ENCODE measurements at places on chromosomes 5 and 9.

DNA sequence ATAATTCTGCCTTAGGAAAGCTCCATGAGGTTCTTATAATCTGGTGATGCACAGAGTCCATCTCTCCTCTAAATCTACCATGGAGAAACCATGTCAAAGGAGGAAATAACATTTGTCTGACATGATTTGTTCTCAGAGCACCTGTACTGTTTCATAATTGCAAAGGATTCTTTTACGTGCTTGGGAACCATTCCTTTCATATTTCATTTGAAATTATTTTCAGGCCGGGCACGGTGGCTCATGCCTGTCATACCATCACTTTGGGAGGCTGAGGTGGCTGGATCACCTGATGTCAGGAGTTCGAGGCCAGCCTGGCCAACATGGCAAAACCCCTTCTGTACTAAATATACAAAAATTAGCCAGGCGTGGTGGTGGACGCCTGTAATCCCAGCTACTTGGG, 65.4 kb downstream of the UGCG start:
- no peak for DNase-seq

DNA sequence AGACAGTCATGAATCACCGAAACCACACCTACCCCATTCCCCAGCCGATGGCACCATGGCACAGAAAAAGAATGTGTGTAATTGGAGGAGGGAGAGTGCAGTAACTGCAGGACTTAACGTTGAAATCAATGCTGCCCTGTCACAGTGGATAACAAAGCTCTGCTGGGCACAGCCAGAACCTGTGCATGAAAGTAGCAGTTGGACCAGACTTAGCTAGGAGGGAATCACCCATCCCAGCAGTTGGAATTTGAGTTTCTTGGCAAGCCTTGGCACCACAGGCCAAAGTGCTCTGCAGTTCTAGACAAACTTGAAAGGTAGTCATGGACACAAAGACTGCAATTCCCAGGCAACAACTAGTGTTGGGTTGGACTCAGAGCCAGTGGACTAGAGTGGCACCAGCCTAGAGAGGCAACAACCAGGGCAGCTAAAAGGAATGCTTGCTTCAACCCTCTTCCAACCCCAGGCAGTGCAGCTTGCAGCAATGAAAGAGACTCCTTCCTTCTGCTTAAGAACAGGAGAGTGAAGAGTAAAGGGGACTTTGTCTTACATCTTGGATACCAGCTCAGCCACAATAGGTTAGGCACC, 19.1 kb downstream of the TMEM232 start:
- no peak for DNase-seq

DNA sequence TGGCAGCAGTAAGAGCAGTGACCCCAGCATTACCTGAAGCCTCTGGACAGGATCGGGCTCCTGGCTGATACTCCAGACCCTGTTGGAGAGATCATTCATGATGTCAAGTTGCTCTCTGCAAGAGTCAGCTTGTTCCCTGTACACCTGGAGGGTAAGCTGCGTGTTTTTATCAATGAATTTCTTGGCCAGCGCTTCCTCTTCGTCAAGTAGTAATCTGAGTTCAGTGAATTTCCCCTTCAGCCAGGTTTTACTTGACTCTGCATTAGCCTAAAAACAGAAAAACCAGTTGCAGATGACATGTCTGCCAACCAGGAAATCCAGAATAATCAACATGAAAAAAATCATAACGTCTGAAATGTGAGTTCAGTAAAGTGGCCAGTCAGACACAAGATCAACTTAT, 19.1 kb downstream of the TRIM14 start:
- DNase-seq: no peak

DNA sequence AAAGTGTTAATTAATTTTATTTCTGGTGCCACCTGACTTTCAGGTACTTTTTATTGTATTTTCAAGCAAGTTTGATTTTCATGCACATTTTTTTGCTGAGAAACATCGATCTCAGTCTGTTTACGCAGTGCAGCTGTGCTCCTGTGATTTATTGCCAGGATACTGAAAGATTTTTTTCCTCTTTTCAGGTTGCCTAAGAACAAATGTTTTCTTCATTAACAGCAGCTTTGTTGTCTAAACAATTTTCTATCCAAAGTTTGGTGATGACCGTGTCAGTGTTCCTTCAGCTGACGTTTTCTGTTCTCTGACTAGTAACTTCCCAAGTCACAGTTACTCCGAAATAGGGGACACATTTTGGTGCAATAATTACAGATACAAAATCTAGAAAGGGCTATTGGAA, 78.1 kb downstream of the VCAN start:
- DNase-seq: no peak

- DNase-seq: no peak
Measured at GRCh38 chr9:110105107-110105506, 102.9 kb downstream of the C9orf152 start.

GRCh38 chr9:76357555-76357954, 36.7 kb downstream of the RFK start:
- no peak for DNase-seq

DNA sequence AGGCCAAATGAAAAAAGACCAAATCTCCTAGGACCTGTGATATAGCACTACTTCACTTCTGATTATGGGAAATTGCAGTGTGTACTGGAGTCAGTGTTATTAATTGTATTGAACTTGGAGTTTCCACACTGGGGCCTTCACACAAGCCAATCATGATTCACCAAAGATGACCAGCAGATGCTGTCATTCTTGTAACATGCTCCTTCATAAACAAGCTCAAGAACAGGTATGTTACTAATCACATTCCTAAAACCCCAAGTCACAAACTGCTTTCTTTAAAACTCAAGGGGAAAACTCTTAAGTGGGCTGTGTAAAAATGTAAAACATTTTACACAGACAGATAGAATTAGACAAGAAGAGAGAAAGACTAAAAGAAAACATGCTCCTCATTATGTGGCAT, 5.6 kb downstream of the KLHL3 start:
- DNase-seq: no peak

DNA sequence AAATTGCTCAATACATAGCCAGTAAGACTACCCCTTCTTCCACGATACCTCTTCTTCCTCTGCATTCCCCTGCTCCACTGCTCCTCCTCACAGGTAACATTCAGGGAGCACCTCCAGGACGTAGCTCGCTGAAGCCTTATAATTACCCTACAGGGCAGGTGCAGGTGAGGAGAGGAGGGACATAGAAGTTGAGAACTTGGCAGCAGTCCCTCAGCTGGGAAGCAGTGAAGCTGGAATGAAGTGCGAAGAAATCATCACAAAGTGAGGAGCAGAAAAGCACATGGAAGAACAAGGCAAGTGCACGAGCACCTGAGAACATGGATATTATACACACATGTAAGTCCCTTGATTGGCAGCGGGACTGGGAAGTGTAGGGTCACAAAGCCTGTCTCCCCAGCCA, 118.2 kb downstream of the HSD17B3 start:
- no peak for DNase-seq

- DNase-seq: no peak
Measured at GRCh38 chr5:15980835-15981234, 198.8 kb downstream of the MARCHF11 start.

DNA sequence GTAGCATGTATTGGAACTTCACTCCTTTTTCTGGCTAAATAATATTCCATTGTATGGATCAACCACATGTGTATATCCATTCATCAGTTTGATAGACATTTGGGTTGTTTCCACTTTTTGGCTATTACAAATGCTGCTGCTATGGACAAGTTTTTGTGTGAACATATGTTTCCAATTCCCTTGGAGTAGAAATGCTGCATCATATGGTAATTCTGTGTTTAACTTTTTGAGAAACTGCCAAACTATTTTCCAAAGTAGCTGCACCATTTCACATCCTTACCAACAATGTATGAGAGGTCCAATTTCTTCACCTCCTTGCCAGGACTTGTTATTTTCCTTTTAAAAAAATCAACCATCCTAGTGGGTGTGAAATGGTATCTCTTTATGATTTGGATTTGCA, 8.4 kb downstream of the FRRS1L start:
- DNase-seq: no peak

DNA sequence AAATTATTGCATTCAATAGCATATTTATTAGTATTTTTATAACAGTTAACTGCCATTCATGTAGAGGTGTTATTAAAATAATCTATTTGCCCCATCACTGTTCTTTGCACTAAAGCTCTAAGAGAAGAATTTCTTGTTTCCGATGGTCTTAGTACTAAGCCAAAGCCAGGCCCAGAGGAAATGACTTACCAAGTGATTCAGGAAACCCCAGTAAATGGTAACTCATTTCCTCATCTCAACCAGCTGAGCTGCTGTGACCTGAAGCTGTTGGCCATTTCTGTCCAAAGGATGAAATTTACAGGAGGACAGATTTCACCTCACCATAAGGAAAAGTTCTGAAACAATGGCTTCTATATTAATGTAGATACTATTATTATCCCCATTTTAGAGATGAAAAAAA, 117.0 kb downstream of the PIK3R1 start:
- DNase-seq: no peak

DNA sequence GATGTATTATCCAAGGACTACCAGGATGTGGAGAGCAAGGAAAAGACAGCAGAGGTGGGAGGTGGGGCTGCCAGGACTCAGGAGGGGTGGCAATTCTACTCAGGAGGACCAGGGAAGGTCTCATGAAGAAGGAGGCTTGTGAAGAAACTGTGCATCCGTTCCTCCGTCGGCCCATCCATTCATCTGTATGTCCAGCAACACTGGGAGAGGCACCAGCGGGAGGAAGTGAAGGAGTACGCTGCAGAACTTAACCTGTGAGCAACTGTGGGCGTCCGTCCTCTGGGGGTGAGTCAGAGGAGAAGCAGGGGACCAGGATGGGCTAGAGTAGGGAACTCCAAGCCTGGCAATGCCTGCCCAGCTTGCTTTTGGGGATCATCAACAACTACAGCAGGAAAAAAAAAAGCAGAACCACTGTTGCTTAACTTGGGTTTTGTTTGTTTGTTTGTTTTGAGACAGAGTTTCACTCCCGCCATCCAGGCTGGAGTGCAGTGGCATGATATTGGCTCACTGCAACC, 47.3 kb upstream of the NEURL1B start:
- DNase-seq: no peak

DNA sequence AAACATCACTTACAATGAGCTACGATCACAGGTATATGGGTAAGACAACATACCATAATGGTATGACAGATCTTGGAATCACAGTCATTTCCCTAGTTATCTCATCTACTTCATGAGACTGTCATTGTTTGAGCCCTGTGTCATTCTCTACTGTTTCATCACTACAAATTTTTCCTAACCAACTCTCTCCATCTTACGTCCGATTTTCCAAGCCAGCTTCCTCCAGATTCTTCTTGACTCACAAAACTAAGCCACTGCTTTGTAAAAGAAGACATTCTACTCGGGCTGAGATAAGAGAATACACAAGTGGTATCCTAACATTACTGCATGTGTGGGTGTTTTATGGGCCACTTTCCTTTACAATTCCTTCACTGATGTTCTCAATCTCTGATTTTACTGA, 49.6 kb downstream of the SERINC5 start:
- DNase-seq: no peak

DNA sequence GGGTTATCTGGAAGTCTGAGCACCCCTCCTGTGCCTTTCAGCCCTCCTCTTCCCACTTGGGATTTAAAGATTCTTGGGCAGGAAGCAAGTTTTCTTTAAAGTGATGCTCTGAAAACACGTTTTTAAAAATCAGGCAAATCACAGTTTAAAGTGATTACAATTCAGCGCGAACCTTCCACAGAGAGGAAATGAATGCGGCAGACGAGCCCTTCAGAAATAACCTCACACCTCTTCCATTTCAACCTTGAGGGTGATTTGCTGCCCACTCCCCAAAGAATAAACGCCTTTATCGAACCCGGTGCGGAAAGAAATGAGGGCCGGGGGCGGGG, 2.3 kb upstream of the EFNA5 start:
- no peak for DNase-seq

GRCh38 chr5:144469106-144469505, 298.4 kb downstream of the KCTD16 start:
- DNase-seq: no peak

- DNase-seq: no peak
Measured at GRCh38 chr9:113798062-113799030, 77.8 kb upstream of the ZNF618 start.

DNA sequence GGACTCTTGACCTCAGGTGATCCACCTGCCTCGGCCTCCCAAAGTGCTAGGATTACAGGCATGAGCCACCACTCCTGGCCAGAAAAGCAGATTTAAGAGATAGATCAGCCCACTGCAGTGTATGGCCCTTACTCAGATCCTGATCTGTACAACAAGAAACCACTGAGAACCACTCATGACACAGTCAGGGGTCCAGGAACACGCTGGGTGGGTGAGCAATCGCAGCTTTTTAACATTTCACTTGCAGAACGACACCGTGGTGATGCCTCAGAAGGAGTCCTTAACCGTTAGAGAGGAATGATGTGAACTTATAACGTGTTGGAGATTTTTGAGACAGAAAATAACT, 45.3 kb upstream of the NSMF start:
- no peak for DNase-seq

DNA sequence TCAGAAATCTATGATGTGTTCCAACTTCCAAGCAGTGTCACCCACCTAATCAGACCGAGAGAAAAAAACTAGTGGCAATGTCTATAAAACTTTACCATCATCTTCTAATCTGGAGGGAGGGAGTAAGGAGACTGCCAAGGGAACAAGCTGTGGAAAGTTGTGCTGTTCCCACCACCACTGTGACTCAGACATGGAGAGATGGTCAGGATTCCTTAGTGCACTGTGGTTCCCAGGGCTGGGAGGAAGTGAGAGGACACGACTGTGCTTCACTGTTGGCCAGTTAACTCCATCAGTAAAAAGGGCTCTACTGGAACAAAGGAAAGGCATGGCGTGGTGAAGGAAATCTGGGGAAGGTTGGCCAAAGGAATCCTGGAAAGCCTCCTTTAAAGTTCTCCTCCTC, 18.8 kb downstream of the TICAM2 start:
- DNase-seq: peak; percentile 17

- DNase-seq: no peak
Measured at GRCh38 chr5:33237471-33237870, 203.3 kb upstream of the TARS1 start.

GRCh38 chr5:78064941-78065472, 229.5 kb downstream of the AP3B1 start:
- DNase-seq: no peak

DNA sequence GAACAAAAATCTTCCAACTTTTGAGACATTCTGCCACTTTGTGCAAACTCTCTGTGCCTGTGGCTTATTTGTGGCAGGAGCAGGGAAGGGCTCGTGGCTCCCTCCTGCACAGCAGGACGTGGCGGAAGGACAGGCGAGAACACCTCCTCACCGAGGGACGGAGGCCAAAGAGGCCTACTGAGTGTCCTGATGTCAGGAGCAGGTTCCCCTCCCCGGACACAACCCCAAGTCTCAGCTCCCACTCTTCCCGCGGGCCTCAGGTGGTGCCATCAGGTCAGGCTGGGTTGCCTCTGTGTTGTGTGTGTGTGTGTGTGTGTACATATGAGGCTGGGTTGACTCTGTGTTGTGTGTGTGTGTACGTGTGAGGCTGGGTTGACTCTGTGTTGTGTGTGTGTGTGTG, 136.8 kb upstream of the LPCAT1 start:
- DNase-seq: no peak

Data from HTR-8/SVneo (cell line).